ENCODE measurements at places on chromosomes 6 and 20.

DNA sequence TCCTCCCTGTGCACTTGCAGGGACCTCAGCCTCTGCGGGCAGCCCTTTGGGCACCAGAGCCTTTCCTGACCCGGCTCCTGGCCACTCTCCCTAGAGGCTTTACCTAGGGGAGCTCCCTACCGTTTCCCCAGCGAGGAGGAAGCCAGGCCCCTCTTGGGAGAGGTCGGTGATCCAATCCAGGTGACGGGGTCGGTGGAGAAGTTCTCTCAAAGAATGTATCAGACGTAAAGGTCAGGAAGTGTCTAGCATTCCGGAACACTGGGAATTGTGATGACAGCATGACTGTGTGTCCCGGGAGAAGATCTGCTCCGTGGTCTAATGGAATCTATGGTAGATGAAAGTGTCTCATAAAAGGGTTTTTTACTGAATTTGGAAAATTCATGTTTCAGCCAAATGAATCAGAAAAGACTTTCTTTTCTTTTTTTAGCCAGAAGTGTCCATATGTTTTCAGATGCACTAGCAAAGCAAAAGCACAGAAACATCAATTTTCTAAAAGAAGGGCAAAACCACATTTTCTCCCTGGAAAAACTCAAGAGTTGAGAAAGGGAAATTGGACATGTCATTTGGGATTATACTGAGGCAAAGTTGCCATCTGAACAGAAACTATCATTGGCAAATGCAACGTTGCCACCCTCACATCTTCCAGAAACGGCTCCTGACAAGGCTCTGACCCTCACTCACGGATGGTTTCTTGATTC, 289.4 kb downstream of the THBS2 start:
- no peak for DNase-seq

GRCh38 chr20:25338112-25339023, 52.3 kb downstream of the ABHD12 start:
- DNase-seq, result peak; percentile 58

DNA sequence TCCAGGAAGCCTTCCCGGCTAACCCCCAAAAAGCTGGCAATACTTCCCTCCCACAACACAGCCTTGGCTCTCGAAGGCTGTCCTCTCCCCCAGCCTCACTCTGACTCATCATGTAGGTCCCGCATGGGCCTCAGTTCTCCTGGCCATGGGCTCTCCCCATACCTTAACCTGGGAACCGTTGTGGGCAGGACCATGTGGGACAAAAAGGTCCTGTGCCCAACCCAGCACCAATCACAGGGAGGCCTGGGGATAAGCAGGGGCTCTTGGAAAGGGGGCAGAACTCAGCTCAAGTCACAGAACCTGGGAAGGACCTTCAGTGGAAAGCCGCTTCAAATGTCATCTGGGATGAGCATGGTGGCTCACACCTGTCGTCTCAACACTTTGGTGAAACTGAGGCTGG, 45.5 kb downstream of the MRPL14 start:
- no peak for DNase-seq

GRCh38 chr6:107602321-107603005, 112.5 kb downstream of the SOBP start:
- DNase-seq, result no peak

DNA sequence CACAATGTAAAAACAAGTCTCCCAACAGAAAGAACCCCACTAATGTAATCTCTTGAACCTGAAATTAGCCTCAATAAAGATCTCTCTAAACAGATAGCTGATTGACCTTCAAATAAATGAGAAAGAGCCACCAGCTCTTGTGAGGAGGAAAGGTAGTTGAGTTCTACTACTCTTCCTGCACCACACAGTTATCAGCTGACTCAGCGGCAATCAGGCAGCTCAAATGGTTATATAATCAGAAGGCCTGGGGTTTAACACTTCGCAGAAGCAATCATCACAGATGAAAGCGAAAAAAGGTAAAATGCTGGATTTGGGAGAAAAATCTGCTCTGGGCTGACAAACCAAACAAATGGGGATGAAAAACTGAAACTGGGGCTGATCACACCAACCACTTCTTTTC, 91.8 kb downstream of the CHD6 start:
- DNase-seq, result no peak

DNA sequence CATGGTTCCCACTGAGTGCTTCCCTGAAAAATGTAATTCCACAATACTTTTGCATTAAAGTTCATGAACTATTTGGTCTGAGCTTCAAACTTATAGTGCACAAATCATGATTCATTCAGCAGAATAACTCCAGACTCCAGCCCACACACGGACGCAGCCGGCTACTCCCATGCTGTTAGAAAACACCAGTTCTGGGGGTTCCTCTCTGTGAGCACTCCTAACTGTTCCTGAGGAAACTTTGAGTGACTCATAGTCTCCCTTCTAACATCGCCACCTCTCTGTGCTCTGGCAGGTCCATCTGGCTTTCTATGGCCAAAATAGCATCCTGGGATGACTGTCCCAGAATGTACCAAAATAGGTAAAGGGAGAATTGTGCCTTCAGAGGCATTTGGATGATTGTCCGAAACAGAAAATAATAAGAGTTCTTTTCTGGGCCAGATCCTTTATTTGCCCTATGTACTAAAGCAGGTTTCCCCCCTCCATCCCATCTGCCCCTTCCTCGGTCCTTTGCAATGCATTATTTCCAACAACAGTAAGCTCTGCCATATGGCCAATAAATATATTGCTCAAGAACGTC, 32.3 kb upstream of the LY86 start:
- DNase-seq, result no peak
